ENCODE measurements at places on chromosomes 3 and 15. TPM values are rescaled to one million over a fixed set of nuclear protein-coding genes. Genes with fewer than 3 reads are reported as not detected.

Gene ZNF80
- 1.8 TPM for total RNA-seq

DNA sequence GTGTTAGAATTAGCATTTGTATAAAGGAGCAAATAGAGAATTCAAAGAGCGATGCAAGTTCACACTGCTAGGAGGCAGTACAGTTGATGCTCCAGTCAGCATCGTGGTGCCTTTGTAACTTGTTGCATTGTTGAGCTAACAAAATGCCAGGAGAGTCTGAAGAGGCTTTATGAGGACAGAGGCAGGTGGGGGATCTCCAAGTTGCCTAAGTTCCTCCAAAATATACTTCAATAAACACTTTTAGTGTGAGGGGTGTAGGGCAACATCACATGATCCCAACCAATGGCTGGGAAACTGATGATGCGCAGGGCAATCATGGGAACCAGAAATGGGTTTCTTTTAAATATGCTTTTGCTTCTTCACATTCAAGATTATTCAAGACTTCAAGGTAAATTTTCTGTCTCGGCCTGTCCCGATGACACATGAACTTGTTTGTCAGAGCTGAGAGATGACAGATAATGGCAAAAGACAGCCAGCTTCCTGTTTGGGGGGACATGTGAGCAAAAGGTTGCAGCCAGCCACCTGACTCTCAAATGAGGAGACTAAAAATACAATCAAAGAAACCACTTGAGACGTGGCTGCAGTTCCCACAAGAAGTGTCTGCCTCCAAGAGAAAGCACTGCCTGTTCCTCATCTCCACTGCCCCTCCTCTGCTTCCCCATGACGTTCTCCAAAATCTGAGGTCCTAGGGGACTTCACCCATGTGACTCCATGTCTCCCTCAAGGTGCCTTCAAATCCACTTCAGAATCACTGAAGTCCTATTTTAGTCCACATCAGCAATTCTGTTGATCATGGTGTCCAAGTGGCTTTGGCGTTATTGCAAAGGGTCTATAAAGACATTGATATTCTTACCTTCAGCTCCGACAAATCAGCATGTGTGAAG, 39.3 kb downstream of the KLHL6 start:
- H3K36me3 ChIP-seq: no peaks in the 10 kb centered on the region
- peaks cover 60% of the 10 kb centered on the region for H3K4me1 ChIP-seq
- DNase-seq: peak; percentile 81

DNA sequence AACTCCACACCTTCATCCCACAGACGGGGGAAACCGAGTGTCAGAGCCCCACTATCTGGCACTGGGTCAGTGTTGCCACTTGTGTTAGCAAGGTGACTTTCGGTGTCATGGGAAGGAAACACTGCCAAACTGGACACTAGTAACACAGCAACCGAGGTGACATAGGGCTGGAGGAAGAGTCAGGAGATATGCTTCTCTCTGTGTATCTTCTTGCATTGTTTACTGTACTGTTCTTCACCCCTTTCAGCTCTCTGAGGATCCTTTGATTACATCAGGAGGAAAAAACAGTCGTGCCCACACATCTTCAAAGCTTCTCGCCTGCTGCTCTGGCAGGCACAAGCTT, 109.4 kb upstream of the RAD18 start:
- no peaks in the 10 kb centered on the region for H3K4me1 ChIP-seq
- H3K36me3 ChIP-seq: no peaks in the 10 kb centered on the region
- no peak for DNase-seq
- no peak overlapping the region for H3K27ac ChIP-seq
- H3K27me3 ChIP-seq: no peaks in the 10 kb centered on the region

- H3K27me3 ChIP-seq: no peaks in the 10 kb centered on the region
- H3K4me3 ChIP-seq: no peak overlapping the region
- no peak for DNase-seq
- H3K27ac ChIP-seq: no peak overlapping the region
Observed at GRCh38 chr15:88049506-88049905, 207.0 kb downstream of the NTRK3 start.

- no peaks in the 10 kb centered on the region for H3K27me3 ChIP-seq
- no peak overlapping the region for H3K27ac ChIP-seq
- H3K36me3 ChIP-seq: no peaks in the 10 kb centered on the region
- DNase-seq: no peak
- H3K4me1 ChIP-seq: peaks cover 71% of the 10 kb centered on the region
Observed at GRCh38 chr3:71400986-71401451, 182.5 kb downstream of the FOXP1 start.

- no peak overlapping the region for H3K27ac ChIP-seq
- no peaks in the 10 kb centered on the region for H3K27me3 ChIP-seq
- peaks cover 41% of the 10 kb centered on the region for H3K4me1 ChIP-seq
- DNase-seq: no peak
- no peak overlapping the region for H3K4me3 ChIP-seq
Observed at GRCh38 chr3:48437812-48438211, 2.1 kb downstream of the CCDC51 start.

Gene FBXW12
- total RNA-seq: not detected

Gene C15orf62
- 0.53 TPM for total RNA-seq

- no peaks in the 10 kb centered on the region for H3K36me3 ChIP-seq
- no peak overlapping the region for H3K27ac ChIP-seq
- H3K4me1 ChIP-seq: no peaks in the 10 kb centered on the region
- DNase-seq: no peak
Observed at GRCh38 chr3:64187065-64187959, 38.0 kb downstream of the PRICKLE2 start.

- DNase-seq: no peak
- no peak overlapping the region for H3K4me3 ChIP-seq
- no peaks in the 10 kb centered on the region for H3K4me1 ChIP-seq
- H3K27ac ChIP-seq: no peak overlapping the region
Observed at GRCh38 chr3:19573644-19574043, 360.4 kb downstream of the EFHB start.

Gene HLTF
- 18.6 TPM for total RNA-seq

GRCh38 chr3:130117933-130118332, 36.3 kb downstream of the ALG1L2 start:
- no peak overlapping the region for H3K27ac ChIP-seq
- no peaks in the 10 kb centered on the region for H3K4me1 ChIP-seq
- H3K36me3 ChIP-seq: no peaks in the 10 kb centered on the region
- no peak for DNase-seq
- H3K4me3 ChIP-seq: no peak overlapping the region

DNA sequence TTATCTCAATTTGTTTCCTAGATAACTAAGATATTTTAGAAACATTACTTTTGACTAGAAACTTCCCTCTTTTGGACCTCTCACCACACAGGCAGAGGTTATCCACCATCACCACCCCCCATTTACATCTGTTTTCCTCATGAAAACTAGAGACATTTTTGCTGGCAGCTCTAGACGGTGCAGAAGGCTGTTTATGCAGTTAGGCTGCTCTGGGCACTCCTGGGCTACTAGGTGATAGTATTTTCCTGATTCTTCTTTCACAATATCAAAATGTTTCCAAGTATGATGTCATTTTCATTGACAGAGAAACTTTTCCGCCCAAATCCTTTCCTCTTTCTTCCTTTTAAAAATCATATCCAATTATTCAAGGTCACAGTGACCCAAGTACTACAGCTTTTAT, 67.1 kb downstream of the PLOD2 start:
- no peak overlapping the region for H3K27ac ChIP-seq
- H3K4me1 ChIP-seq: no peaks in the 10 kb centered on the region
- no peaks in the 10 kb centered on the region for H3K36me3 ChIP-seq
- H3K27me3 ChIP-seq: no peaks in the 10 kb centered on the region

Data from CD8-positive, alpha-beta memory T cell (primary cell).